ENCODE measurements at places on chromosomes 7 and 10. TPM values are rescaled to one million over a fixed set of nuclear protein-coding genes. Genes with fewer than 3 reads are reported as not detected.

GRCh38 chr7:42046483-42046882, 190.5 kb downstream of the GLI3 start:
- no peaks in the 10 kb centered on the region for H3K27me3 ChIP-seq
- H3K4me1 ChIP-seq, result no peaks in the 10 kb centered on the region
- no peak overlapping the region for H3K4me3 ChIP-seq
- no peaks in the 10 kb centered on the region for H3K36me3 ChIP-seq

GRCh38 chr10:113187063-113187777, 237.2 kb downstream of the TCF7L2 start:
- H3K4me1 ChIP-seq, result no peaks in the 10 kb centered on the region
- H3K27ac ChIP-seq, result no peak overlapping the region
- peak; percentile 59 for DNase-seq
- no peaks in the 10 kb centered on the region for H3K27me3 ChIP-seq

- H3K4me3 ChIP-seq, result no peak overlapping the region
- no peaks in the 10 kb centered on the region for H3K27me3 ChIP-seq
- H3K36me3 ChIP-seq, result no peaks in the 10 kb centered on the region
- DNase-seq, result no peak
These were observed 31.1 kb upstream of the MSMB start for GRCh38 chr10:46077141-46077554.

- H3K36me3 ChIP-seq, result no peaks in the 10 kb centered on the region
- H3K4me3 ChIP-seq, result no peak overlapping the region
- DNase-seq, result peak; percentile 70
These were observed 151.2 kb upstream of the TNRC18 start for GRCh38 chr7:5574770-5575269.

- peak; percentile 97 for DNase-seq
- H3K4me1 ChIP-seq, result no peaks in the 10 kb centered on the region
- no peaks in the 10 kb centered on the region for H3K27me3 ChIP-seq
- peak overlapping the region; percentile 75 for H3K4me3 ChIP-seq
These were observed 356 bp upstream of the NDUFB2 start for GRCh38 chr7:140696024-140696679.

- H3K27ac ChIP-seq, result no peak overlapping the region
- H3K36me3 ChIP-seq, result no peaks in the 10 kb centered on the region
- no peaks in the 10 kb centered on the region for H3K27me3 ChIP-seq
- DNase-seq, result no peak
- H3K4me1 ChIP-seq, result no peaks in the 10 kb centered on the region
These were observed 62.5 kb upstream of the RAPGEF5 start for GRCh38 chr7:22419488-22419887.

GRCh38 chr10:98446151-98446660, 529 bp downstream of the HPS1 start:
- peaks cover 6% of the 10 kb centered on the region for H3K36me3 ChIP-seq
- H3K4me1 ChIP-seq, result no peaks in the 10 kb centered on the region
- peak overlapping the region; percentile 71 for H3K4me3 ChIP-seq
- peak; percentile 68 for DNase-seq

DNA sequence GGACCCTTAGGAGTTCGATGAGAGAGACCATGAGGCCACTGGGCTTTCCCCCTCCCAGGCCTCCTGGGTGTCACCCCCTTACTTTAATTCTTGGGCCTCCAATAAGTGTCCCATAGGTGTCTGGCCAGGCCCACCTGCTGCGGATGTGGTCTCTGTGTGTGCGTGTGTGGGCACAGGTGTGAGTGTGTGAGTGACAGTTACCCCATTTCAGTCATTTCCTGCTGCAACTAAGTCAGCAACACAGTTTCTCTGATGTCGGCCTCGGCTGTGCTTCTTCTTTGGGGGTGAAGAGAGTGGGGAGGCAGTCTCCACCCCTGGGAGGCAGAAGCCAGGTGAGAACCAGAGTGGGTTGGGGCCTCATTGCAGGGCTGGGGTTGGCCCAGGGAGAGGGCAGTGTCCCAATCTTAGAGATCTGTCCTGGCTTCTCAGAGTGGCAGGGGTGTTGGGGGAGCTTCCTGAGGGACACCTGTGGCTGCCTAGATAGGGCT, 1.5 kb downstream of the PVRIG start:
- H3K36me3 ChIP-seq, result no peaks in the 10 kb centered on the region
- H3K4me3 ChIP-seq, result no peak overlapping the region
- peak overlapping the region; percentile 43 for H3K27ac ChIP-seq
- no peaks in the 10 kb centered on the region for H3K4me1 ChIP-seq
- DNase-seq, result no peak

GRCh38 chr10:6037422-6037821, 24.7 kb downstream of the IL2RA start:
- H3K27ac ChIP-seq, result no peak overlapping the region
- no peak for DNase-seq
- H3K4me3 ChIP-seq, result no peak overlapping the region
- H3K4me1 ChIP-seq, result no peaks in the 10 kb centered on the region

DNA sequence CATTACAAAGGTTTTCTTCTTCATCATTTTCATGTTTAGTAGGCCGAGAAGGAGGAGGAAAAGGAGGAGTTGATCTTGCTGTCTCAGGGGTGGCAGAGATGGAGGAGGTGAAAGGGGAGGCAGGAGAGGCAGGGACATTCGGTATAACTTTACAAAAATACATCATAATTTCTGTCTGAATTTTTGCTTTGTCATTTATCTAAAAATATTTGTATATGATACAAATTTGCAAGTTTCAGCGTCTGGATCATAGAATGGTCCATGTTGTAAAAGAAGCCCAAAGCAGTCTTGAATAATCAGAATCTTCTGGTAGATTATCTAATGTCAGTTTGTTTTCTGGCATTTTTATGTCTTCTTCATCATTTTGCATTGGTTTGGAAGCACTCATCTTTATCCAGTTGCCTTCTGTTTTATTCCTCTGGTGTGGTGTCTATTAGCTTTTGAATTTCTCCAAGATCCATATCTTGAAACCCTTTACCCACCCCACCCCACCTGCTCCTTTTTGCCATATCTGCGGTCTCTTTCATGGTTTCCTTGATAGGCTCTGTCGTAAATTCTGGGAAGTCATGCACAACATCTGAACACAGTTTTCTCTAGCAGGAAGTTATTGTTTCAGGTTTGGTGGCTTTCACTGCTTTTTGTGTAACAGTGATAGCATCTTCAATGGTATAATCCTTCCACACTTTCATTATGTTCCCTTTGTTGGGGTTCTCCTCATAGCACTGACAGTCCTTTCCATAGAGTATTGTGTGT, 95.0 kb downstream of the ST7 start:
- no peaks in the 10 kb centered on the region for H3K27me3 ChIP-seq
- no peak for DNase-seq
- H3K4me3 ChIP-seq, result no peak overlapping the region
- H3K27ac ChIP-seq, result no peak overlapping the region
- H3K4me1 ChIP-seq, result peaks cover 10% of the 10 kb centered on the region

- no peak overlapping the region for H3K4me3 ChIP-seq
- DNase-seq, result no peak
- H3K4me1 ChIP-seq, result no peaks in the 10 kb centered on the region
- H3K27ac ChIP-seq, result no peak overlapping the region
- no peaks in the 10 kb centered on the region for H3K27me3 ChIP-seq
These were observed 65.0 kb downstream of the VSTM4 start for GRCh38 chr10:49050366-49050765.

GRCh38 chr10:48737886-48738285, 53.2 kb downstream of the WDFY4 start:
- no peak for DNase-seq
- no peaks in the 10 kb centered on the region for H3K36me3 ChIP-seq
- no peaks in the 10 kb centered on the region for H3K27me3 ChIP-seq
- H3K27ac ChIP-seq, result no peak overlapping the region

DNA sequence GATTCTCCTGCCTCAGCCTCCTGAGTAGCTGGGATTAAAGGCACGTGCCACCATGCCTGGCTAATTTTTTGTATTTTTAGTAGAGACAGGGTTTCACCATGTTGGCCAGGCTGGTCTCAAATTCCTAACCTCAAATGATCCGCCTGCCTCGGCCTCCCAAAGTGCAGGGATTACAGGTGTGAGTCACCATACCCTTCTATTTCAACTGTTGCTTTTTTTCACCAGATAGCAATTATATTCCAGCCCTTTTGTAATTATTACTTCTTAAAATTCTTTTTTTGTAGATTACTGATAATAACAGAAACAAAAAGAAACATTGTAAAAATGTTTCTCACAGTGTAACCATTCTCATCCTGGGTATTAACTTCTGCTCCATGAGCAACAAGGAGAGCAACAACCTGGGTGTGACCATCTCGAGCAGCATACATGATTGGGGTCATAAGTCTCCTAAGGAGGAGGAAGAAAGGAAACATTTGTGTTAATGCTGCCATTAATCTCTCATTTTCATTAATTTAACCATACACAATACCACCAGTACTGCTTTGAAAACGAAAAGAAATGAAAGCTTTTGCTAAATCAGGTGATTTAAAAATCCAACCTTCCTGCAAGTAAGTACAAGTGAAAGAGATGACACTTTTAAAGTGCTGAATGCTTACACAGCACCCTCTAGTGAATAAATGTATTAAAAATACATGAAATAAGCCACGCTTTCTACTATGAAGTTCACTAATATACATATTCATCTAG, 41.8 kb downstream of the ASZ1 start:
- no peak overlapping the region for H3K27ac ChIP-seq
- H3K4me1 ChIP-seq, result no peaks in the 10 kb centered on the region
- no peak overlapping the region for H3K4me3 ChIP-seq
- no peak for DNase-seq
- no peaks in the 10 kb centered on the region for H3K36me3 ChIP-seq

GRCh38 chr7:2257046-2257551, 15.1 kb downstream of the NUDT1 start:
- no peak overlapping the region for H3K27ac ChIP-seq
- DNase-seq, result no peak
- H3K36me3 ChIP-seq, result peaks cover 19% of the 10 kb centered on the region
- H3K4me3 ChIP-seq, result no peak overlapping the region
- H3K4me1 ChIP-seq, result no peaks in the 10 kb centered on the region
- no peaks in the 10 kb centered on the region for H3K27me3 ChIP-seq

DNA sequence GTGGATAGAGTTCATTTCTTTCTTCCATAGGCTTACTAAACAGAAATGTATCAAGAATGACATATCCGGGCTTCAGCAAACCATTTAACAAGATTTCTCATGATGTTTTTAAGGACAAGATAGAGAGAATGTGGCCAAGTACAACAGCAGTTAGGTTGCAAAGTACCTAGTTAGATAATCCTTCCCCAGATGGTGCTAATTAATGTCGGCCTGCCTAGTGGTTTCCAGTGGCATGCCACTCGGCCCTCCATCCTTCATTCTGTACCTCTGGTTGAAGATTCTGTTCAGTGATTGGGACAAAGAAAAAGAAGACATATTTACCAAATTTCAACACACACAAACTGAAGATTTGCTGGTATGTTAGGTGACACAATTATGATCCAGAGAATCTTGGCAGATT, 212.1 kb downstream of the MACC1 start:
- no peak overlapping the region for H3K27ac ChIP-seq
- H3K4me1 ChIP-seq, result no peaks in the 10 kb centered on the region
- no peak for DNase-seq
- no peak overlapping the region for H3K4me3 ChIP-seq
- H3K36me3 ChIP-seq, result no peaks in the 10 kb centered on the region
- no peaks in the 10 kb centered on the region for H3K27me3 ChIP-seq

DNA sequence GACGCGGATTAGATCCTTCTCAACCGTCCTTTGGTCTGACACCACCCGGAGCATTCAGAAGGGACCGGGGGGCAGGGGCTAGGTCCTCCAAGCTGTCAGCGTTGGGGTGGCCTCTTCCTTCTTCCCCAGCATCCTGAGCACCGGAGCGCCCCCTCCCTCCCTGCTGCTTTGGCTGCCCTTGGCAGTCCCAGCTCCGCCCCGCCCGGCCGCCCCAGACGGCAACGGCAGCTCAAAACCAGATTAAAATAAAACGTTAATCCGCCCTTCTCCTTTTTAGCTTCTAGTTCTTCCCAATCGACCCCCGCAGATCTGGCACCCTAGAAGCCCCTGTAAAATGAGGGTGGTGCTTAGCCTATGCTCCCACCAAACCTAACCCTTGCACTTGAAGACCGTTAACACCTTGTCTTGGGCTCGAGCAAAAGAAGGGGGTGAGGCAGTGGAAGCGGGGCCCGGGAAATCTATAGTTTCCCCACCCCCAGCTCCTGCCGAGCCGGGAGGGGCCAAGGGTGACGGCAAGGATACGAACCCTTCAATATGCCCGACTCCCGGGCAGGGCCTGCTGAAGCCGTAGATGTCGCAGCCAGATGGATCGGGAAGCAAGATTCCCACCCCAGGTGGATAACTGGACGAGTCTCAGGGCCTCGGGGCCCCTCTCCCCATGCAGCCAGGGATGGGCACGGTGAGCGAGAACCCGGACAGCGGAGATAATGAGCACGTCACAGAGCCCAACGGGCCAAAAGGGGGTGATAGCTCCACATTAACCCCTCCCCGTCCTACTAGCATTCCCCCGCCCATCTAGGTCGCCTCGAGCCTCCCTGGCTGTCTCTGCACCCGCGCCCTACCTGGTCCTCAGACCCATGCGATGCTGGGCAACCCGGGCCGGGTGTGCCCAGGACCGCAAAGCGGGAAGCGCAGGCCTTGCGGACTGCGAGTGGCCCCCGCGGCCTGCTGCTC, 169.7 kb downstream of the NRF1 start:
- peak overlapping the region; percentile 39 for H3K4me3 ChIP-seq
- H3K27ac ChIP-seq, result no peak overlapping the region
- DNase-seq, result no peak
- H3K27me3 ChIP-seq, result peaks cover 80% of the 10 kb centered on the region
- H3K36me3 ChIP-seq, result no peaks in the 10 kb centered on the region
- no peaks in the 10 kb centered on the region for H3K4me1 ChIP-seq

DNA sequence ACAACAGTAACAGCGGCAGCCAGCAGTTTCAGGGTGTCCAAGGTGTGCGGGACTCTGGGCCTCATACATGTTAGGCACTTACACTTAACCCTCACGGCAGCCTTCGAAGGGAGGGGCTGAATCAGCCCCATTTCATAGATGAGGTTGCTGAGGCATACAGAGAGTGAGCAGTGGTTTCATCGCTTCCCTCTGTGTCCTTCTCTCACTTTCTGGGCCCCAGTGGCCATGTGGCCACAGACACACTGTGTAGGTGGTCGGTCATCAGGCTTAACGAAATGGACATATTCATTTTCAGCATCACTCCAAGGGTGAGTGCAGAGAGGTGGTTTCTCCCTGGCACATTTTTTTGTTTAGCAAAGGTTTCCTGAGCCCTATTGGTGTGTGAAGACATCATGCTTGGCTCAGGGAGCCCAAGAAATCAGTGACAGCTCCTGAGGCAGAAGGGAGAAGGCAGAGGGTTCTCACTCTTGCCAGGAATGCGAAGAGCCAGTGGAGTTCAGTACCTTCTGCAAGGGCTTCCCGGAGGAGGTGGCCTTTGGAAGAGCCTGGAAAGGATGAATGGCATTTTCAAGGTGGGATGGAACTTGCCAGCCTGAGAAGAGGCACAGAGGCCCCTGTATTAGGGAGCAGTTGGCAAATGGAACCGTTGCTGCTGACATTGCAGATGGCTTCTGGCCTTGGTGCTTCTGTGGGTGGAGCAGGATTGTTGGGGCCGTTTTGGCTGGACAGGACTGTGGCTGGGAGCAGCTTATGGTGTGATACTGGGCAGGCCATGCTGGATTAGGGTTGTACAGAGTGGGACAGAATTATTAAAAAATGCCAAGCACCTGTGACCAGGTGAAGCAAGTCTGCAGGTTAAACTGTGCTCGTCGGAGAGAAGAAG, 61.7 kb upstream of the PPIF start:
- H3K36me3 ChIP-seq, result peaks cover 3% of the 10 kb centered on the region
- no peaks in the 10 kb centered on the region for H3K27me3 ChIP-seq
- no peaks in the 10 kb centered on the region for H3K4me1 ChIP-seq
- peak overlapping the region; percentile 21 for H3K27ac ChIP-seq

Gene SAMD9L
- 1.3 TPM for total RNA-seq

Gene CLRN3
- 18.5 TPM for total RNA-seq

Gene GRID1
- 0.63 TPM for total RNA-seq

Gene IL15RA
- total RNA-seq, result 25.0 TPM

Gene CALML3
- total RNA-seq, result not detected

Gene TRPV5
- total RNA-seq, result not detected

Gene SFRP4
- total RNA-seq, result 0.37 TPM

Gene AMPH
- total RNA-seq, result 0.35 TPM

Gene ZNF518A
- total RNA-seq, result 9.9 TPM

Gene FEZF1
- not detected for total RNA-seq

Measured in right lobe of liver (tissue), 6 donors.